ENCODE measurements at places on chromosomes 11 and 22.

DNA sequence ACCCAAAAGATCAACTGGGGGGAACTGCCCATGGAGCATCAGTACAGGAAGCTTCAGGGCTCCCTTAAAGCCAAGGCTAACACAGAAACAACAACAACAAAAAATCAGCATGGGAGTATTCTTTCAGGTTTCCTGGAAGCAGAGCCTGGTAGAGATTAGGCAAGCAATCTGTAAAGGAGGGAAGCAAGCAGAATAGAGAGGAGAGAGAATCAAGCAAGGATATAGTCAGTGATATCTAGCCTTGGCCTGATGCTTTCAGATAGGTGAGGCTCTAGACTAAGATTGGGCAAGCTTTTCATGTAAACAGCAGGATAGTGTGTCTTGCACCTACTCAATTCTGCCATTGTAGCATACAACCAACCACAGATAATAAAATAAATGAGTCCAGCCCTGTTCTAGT lies 44.4 kb upstream of the FAT3 start:
- no peak for DNase-seq

GRCh38 chr11:92306966-92307510 lies 82.4 kb downstream of the FAT3 start:
- no peak for DNase-seq

DNA sequence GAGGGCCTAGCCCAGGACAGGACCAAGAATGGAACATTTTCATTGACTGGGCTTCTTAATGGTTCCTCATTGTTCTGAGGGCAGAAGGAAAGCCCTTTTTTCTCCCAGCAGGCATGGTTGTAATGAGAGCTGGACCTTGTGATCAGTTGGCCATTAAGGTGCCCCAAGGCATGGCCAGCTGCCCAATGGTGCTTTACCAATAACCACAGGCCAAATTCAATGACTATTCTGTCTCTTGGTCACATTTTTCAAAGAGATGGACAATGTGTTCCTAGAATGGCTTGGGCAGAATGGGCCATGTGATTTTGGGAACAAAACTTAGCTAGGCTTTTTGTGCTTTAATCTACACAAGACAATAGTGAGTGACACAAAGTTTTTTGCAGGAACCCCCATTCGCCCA lies 7.3 kb downstream of the NAV2 start:
- no peak for DNase-seq

- DNase-seq = no peak
Observed at GRCh38 chr11:72705442-72706365, 31.5 kb upstream of the PDE2A start.

DNA sequence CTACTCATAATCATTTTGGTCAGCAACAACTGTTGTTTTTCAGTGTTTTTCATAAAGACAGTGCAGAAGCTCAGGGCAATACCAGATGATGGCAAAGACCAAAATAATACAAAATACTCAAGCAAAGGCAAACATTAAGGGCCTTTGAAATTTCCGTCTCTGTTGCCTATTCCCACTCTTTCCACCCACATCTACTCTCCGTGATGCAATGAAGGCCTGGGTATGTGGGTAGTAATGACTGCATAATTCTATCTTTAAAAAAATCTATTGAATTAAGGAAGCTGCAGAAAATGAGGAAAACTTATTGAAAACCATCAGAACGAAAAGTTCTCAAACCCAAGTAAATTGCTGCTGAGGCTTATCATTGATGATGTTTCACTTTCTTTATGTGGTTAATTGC lies 203.3 kb downstream of the MAML2 start:
- DNase-seq = no peak

DNA sequence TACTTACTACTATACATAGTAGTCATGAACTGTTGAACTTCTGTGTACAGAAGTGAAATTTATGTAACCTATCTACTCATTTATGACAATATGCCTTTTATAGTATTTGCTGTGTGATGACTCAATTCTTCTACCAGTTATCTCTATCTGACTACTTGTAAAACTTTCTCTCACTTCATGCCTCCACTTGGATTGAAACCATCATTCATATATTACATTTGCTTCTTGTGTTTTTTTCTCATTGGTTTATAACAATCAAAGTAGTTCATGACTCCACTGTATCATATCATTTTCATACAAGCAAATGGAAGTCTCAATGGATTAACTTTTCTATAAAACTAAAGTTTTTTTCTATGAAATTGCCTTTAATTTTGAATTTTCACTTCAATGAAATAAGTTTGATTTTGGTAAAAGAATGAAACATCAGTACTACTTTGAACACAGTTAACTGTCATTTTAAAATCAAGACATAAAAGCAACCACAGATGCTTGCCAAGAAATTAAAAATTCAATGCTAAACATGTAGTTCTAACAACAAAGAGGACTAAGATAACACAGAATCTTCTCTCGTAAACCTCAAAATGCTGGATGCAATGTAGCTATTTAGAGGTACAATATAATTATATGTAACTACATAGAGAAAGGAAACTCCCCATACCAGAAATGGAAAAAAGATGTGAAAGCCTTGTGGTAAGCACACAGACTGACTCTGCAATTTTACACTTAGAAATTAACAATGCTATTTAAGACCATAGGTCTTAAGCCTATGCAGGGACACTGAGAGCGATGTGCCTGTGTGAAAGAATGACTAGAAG lies 27.6 kb upstream of the EXPH5 start:
- no peak for DNase-seq

DNA sequence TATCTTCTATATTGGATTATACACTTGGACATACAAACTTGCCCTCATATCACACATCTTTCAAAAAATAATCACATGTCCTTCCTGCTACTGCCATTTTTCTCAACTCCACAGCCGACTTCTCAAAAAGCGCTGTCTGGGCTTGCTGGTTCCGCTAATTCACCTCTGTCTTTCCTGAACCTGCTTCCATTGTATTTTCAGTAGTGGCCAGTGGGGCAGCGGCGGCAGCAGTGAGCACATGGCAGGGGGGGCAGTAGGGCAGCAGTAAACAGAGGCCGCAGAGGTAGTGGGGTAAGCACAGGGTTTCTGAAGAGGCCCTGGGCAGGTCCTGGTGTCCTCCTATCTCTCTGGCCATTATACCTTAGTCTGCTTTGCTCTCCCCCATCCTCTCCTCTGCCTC lies 126.3 kb downstream of the RRAS2 start:
- DNase-seq = no peak

- no peak for DNase-seq
Observed at GRCh38 chr22:42490243-42490832, 29.3 kb downstream of the RRP7A start.

GRCh38 chr11:76850815-76851214 lies 9.9 kb upstream of the ACER3 start:
- no peak for DNase-seq

DNA sequence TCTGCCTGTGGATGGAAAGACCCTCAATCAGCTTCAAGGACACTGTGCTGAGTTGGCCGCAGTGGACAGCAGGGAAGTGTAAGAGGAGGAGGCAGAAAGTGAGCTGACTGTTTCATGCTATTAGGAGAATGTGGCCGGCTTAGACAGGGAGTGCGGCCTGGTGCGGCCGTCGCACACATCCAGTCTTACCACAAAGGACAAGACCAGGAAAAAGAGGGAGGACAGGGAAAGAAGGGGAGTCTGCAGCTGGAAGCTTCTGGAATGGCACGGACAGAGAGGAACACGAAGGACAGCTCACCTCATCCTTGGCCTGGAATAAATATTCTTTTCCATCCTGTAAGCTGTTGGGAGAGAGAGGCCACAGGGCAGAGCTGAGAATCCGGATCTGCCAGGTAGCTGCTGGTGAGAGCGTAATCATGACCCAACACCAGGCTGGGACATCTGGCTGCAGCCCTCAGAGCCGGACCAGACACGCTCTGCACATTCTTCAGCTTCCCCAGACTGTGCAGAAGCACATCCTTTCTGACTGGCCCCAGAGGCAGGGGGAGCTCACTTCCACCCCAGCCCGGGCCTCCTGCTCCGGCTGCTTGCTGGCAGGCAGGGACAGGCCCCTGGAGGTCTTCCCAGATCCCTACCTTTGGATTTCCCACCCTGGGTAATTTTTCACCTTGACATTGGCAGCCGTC lies 8.6 kb upstream of the RBM4B start:
- DNase-seq = no peak

Data from NCI-H774 (cell line).